Coronary artery (tissue), 2 donors: ENCODE measurements at places on chromosomes 3 and 15.
A peak's percentile ranks its signal among the peaks of the same experiment; 100 is the strongest.

- no peak for DNase-seq
Observed at GRCh38 chr3:62335196-62335595, 38.2 kb downstream of the FEZF2 start.

DNA sequence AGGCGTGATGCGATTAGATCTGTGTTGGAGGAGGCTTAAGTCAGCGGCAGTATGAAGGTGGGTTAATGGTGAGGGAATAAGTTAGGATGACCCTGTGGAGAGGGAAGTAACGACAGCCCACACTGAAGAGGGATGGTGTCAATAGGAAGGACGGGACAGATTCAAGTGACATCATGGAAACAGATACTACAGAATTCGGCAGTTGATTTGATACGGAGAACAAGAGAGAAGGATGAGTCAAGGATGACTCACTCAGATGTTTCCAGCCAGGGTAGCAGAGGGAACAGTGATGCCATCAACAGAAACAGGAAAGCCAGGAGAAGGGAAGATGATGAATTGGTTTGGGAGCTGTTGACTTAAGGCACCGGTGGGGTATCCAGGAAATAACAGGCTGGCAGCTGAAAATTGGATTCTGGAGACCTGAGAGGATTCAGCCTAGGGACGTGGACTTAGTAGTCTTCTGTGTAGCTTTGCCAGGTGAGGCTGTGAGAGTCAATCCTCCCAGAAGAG is 38.0 kb downstream of the SHC4 start:
- no peak for DNase-seq

DNA sequence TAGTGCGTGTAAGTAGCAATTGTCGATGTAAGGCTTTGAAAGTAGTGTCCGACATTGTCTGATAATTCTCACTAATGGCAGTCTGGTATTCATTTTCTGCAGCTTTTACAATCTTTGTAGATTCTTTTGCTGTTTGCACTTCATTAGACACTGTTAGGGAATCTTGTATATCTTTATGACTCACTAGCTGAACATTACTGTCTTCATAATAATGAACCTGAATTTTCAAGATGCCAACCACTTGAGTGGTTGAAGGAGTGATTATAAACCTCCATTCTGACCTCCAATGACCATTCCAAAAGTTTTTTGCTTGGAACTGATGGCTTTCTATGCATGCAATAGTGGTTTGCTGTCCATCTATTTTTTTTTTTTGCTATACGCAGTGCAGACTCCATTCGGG is 76.4 kb upstream of the MFGE8 start:
- no peak for DNase-seq

DNA sequence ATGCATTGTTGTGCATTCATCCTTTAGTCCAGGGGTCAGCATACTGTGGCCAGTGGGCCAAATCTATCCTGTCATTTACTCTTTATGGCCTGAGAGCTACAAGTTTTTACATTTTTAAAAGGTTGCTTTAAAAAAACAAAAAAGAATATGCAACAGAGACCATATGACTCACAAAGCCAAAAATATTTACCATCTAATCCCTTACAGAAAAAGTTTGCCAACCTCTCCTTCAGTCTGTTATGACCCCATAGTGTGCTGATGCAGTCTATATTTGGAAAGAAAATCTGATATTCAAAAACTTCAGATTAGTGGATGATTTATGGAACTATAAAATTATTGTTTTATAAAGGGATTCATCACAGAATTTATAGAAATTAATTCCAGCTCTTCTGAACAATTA is 237.5 kb upstream of the IL12A start:
- DNase-seq: no peak

GRCh38 chr15:60265057-60265456 is 132.7 kb downstream of the ANXA2 start:
- no peak for DNase-seq

DNA sequence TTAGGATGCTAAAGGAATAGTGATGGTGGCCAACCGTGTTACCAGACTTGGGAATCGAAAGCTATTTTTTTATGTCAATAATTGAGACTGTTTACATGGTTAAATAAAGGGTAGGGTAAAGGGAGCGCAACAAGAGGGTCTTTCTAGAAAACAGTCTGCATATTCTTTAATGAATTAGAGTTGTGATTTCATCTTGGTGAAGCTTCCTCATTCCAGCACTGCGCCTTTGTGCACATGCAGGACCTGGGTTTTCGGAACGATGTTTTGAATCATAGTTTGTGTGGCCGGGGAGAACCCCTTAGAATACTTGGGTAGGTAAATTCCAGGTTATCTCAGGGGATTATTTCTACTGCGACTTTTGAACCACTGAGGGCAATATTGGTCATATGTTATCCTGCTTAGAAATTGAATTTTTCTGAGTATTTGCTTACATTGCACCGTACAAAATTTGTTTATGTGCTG is 1.3 kb downstream of the PIK3CA start:
- no peak for DNase-seq

- DNase-seq: no peak
Observed at GRCh38 chr3:10625323-10625722, 119.9 kb upstream of the ATP2B2 start.

DNA sequence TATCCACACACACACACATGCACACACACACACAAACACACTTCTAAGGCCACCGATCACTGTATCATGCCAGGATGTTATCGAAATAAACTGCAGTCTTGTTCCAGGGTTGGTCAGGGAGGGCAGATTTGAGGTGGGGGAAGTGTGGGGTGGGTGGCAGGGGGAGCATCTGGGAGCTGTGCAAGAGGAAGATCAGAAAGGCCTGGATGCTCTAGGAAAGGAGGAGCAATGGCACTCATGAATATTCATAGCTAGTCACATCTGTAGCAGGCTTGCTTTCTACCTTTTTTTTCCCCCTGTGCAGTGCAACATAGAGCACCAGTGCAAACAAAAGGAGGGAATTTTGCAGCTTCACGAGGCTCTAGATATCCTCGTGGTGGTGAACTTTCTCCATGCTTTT is 84.9 kb downstream of the MEIS2 start:
- DNase-seq: no peak

GRCh38 chr3:69248436-69248835 is 126.0 kb upstream of the LMOD3 start:
- DNase-seq: no peak

GRCh38 chr3:19149368-19149767 is 1.1 kb downstream of the KCNH8 start:
- no peak for DNase-seq

GRCh38 chr3:39118079-39118478 is 10.6 kb downstream of the TTC21A start:
- no peak for DNase-seq

- no peak for DNase-seq
Observed at GRCh38 chr3:46524008-46524407, 26.2 kb downstream of the RTP3 start.

DNA sequence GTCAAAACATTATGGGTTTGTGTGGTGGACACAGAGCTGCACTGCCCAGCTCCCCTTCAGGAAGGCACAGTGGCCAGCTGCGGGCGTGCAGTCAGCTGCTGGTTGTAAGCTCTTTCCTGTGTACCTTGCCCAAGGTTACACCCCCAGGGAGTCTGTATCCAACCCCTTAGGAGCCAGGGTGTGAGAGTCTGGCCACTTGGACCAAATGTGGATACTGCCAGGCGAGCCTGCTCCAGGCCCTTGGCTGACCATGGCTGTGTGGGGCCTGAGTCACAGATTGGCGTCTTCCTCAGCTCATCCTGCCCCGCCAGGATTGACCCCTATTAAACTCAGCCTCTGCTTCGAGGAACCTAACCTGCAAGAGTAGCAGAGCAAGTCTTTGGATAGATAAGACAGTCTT is 56.9 kb downstream of the ABHD5 start:
- DNase-seq: no peak

GRCh38 chr3:64011685-64012084 is 11.6 kb downstream of the PSMD6 start:
- DNase-seq: no peak

- no peak for DNase-seq
Observed at GRCh38 chr3:108806316-108806715, 16.3 kb upstream of the TRAT1 start.

- DNase-seq: no peak
Observed at GRCh38 chr15:83206526-83207008, 1.1 kb downstream of the HDGFL3 start.

DNA sequence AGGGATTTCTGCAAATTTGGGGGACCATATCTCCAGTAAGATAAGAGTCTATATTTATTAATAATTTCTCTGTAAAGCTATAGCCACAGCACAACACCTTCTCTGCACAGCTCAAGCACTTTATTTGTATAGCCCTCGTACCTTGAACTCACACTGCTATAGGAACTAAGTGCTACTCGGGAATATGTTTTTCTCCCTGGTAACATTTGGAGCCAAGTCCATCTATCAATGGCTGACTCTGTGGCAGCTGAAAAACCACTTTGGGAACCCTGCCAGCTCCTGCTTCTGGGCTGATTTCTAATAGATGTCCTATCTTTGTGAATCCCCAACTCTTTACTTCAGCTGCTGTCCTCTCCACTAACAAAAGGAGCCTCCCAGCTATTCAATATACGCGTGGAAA is 298.5 kb downstream of the GBE1 start:
- DNase-seq: no peak

- no peak for DNase-seq
Observed at GRCh38 chr3:172170841-172171240, 131.5 kb downstream of the FNDC3B start.

GRCh38 chr15:85584872-85585271 is 204.5 kb downstream of the AKAP13 start:
- DNase-seq: no peak

DNA sequence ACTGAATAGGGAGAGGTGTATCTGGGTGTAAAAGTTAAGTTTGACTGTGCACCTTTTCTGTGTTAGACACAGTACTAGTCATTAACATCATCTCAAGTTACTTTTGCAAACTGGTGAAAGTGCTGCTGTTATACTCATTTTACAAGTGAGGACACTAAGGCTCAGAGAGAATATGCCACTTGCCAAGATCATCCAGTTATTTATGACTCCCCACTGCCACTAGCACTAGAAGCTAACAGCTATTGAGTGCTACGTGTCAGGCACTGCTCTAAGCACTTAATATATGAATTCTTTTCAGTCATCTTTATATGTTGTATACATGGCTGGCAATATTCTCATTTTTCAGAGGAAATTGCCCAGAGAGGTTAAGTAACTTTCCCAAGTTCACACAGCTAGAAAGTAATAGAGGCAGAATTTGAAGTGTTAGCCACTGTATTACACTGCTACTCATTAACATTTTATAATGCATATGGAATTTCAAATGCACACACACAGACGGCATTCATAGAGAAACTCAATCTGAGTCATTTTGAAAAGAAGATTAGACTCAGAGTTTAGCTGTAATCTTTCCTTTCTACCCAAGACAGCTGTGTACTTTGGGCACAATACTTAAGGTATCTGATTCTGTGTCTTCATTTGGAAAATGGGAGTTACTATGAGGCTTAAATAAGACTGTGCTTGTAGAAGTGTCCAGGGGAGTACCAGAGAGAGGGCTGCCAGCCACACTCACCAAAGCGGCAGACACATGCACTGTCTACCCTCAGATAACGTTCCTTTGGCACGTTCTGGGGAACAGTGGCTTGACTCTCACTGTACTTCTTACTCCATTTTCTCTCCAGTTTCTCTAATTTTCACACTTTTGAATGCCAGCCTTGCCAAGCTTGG is 1.3 kb upstream of the MASP1 start:
- no peak for DNase-seq

GRCh38 chr3:114827495-114827894 is 319.6 kb downstream of the ZBTB20 start:
- no peak for DNase-seq

- DNase-seq: no peak
Observed at GRCh38 chr15:78007211-78007931, 70.1 kb downstream of the TBC1D2B start.

- no peak for DNase-seq
Observed at GRCh38 chr3:168974617-168975403, 688.7 kb downstream of the MECOM start.

GRCh38 chr15:41876689-41877088 is 17.2 kb downstream of the SPTBN5 start:
- no peak for DNase-seq

DNA sequence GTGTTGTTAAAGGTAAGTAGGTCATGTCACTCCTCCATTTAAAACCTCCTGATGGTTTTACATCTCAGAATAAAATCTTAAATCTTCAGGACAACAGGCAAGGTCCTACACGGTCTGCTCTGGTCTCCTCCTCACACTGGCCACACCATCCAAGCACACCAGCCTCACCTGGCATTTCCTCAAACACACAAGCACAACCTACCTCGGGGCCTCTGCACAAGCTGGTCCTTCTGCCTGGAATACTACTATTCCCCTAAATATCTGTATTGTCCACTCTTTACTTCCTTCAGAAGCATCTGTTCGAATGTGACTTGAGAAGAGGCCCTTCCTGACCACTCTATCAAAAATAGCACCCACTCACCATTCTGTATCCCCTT is 1.8 kb downstream of the GORASP1 start:
- no peak for DNase-seq

- DNase-seq: peak; percentile 92
Observed at GRCh38 chr3:48847053-48847503, 596 bp downstream of the PRKAR2A start.

DNA sequence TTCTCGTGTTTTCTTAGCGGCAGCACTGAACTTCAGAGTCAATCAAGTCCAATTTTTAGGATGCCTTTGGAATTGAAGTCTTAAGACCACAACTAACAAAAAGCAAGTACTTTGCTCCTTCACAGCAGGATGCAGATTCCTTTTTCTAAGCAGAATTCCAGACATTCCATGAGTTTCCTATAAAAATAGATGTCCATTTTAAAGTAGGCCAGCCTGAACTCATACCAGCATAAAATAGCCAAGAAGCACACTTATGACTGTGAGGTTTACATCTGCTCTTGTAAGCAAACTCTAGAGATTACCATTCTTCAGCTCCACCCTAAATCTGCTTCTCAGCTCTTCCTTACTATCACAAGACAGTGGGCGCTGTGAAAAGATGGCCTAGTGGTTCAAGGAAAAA is 85.8 kb downstream of the THBS1 start:
- DNase-seq: no peak
